ENCODE measurements at places on chromosomes 5 and 9.

DNA sequence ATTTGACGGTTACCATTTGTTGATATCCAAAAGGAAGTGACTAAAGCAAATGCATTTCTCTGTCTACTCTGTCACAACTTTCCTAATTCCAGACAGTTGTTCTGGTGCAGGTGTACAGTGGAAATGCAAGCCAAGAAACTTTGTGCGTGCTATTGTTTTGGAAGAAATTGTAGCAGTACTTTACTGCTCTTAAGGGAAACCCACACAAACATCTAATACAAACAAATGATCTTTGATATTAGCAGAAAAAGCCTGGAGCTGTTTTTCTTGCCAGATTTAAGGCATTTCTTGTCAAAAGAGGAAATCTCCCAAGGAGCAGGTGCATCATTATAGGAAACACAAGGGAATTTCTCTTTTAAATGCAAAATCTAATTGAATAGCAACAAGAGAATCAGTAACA lies 2.0 kb downstream of the SNCAIP start:
- DNase-seq = no peak

- peak; percentile 74 for DNase-seq
Observed at GRCh38 chr5:149442563-149443182, 63.6 kb upstream of the IL17B start.

DNA sequence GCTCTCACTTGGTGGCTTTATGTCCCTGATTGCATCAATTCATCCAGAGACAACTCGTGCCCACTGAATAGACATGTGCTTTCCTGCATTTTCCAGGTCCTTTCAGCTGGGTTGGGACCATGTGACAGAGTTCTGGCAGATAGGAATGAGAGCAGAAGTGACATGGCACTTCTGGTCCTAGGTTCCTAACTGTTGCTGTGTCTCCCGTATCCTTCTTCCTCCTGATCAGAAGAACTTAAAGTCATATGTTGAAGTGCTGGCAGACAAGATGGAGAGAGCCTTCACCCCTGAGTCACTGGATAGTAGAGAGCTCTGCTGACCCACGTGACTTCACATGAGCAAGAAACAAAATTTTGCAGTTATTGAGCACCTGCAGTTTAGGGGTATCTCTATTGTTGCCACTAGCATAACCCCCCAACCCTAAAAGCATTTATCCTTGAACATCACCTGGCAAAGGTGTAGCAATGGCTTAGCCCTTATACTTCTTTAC lies 80.0 kb downstream of the NREP start:
- no peak for DNase-seq

- no peak for DNase-seq
Observed at GRCh38 chr5:178080618-178081410, 32.5 kb upstream of the N4BP3 start.

DNA sequence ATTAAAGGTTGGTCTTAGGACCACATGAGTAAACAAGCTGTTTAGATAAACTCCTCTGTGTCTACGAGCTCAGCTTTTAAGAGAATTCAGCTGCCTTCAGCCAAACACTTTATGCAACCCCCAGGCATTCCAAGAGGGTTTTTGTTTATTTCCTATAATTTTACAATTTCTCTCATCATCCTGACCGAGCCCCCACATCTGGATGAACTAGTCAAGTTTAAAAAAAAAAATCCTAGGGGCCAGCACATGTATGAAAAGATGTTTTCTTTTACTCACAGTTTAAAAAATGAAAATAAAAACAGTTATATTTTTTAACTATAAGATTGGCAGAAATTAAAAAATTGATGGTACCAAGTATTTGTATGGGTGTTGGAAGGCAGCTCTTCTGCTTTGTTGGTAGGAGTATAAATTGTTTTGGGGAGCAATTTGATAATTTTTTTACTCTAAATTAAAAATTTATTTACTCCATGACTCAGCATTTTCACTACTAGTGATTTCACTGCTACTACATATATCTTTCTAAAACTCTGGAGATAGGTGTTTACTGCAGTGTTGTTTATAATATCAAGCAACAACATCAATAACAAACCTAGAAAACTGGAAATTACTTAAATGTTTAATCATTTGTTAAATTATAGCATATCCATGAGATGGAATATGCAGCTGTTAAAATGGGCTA lies 18.1 kb downstream of the YTHDC2 start:
- DNase-seq = no peak

GRCh38 chr9:4038182-4038723 lies 261.6 kb downstream of the GLIS3 start:
- no peak for DNase-seq

- DNase-seq = no peak
Observed at GRCh38 chr5:163165277-163165676, 272.1 kb upstream of the CCNG1 start.

GRCh38 chr5:180605554-180606214 lies 14.4 kb upstream of the SCGB3A1 start:
- DNase-seq = peak; percentile 54

DNA sequence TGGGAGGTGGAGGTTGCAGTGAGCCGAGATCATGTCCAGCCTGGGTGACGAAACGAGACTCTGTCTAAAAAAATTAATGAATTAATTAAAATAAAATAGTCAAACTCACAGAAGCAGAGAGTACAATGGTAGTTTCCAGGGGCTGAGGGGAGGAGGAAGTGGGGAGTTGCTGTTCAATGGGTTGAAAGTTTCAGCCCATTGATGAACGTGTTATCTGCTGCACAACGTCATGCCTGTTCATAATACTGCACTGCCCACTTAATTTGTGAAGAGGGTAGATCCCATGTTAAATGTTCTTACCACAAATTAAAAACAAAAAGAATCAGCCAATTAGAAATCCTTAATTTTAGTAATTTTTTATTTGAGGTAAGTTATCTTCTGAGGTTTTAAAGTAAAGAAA lies 16.4 kb upstream of the RUFY1 start:
- no peak for DNase-seq

GRCh38 chr9:30348904-30349303 lies 2035.5 kb upstream of the ACO1 start:
- no peak for DNase-seq

GRCh38 chr9:27856054-27856453 lies 282.8 kb upstream of the C9orf72 start:
- DNase-seq = no peak

- no peak for DNase-seq
Observed at GRCh38 chr5:537621-538071, 13.4 kb upstream of the SLC9A3 start.

DNA sequence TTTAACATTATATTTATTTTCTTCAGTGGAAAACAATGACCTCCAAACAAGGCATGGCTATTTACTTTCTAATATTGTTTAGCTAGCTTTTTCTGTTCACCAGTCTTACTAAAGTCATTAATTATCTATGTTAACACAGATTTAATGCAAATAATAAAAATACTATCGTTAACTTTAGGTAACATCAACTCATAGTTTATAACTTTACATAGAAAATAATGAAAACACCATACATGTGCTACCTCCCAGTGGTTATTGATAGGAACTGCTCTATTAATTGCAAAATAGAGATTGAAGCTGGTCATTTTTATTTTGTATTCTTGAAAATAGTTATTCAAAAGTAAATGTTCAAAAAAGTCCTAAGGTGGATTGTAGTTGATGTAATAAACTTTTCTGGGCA lies 78.3 kb upstream of the HCN1 start:
- no peak for DNase-seq

DNA sequence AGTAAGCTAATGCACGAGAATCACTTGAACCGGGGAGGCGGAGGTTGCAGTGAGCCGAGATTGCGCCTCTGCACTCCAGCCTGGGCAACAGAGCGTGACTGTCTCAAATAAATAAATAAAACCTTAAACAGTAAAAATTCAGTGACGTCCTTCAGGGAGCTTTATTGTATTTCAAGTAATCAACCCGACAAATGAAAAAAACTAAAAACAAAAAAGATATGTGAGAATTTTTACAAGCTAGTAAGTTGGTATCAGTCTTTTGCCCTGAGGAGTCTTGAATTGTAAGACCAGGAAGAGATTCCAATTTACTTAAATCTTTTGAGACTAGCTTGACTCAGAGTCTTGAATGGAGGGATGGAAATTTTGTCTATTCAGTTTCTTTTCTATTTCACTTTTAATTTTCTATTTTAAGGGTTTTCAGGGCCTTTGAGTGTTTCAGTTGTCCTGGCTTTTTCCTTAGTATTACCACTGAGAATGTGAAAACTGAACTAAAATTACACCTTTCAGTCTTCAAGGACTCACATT lies 126.0 kb upstream of the DHFR start:
- DNase-seq = no peak

GRCh38 chr5:32848681-32849080 lies 137.6 kb downstream of the NPR3 start:
- DNase-seq = no peak

GRCh38 chr9:128385496-128386460 lies 14.6 kb downstream of the URM1 start:
- DNase-seq = no peak

- DNase-seq = no peak
Observed at GRCh38 chr5:77180167-77181081, 30.1 kb upstream of the PDE8B start.

DNA sequence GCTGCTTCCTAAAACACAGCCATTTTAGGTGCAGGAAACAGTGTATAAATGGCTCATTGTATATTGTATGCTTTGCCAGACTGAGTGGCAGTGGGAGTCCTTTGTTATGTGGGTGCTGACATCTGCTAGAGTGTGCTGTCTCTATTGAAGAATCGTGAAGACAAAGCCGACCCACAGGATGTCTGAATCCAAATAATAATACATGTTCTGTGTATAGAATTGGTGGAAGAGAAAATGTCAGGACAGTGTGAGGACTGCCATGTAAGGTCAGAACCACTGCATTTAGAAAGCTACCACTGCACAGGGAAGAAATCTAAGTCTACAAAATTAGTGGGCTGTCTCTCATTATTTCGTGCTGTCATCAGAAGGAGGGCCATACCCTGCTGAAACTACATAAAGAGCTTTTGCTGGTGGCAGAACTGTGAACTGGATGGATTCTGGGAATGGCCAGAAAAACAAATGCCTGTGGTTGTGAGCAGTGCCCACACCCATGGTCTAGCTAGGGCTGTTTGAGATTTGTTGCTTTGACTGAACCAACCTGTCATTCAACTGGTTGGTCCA lies 2.5 kb downstream of the IL7R start:
- peak; percentile 22 for DNase-seq

- no peak for DNase-seq
Observed at GRCh38 chr5:150515446-150515845, 7.5 kb downstream of the NDST1 start.

- DNase-seq = no peak
Observed at GRCh38 chr5:146388386-146388785, 49.7 kb downstream of the POU4F3 start.

DNA sequence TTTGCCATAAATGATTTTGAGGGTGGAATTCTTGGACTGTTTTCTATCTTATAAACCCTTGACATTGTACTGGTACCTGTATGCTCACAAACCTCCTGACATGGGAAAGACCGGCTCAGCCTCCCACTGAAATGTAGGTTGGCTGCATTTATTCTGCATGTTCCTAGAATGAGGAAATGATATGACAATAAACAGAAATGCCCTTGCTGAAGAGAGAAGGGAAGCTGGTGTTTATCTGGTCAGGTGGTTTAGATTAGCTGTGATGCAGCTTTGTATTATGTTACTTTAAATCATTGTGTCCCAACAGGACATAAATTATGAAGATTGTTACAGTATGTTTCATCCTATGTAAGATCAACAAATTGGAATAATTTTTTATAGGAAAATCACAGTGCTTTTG lies 23.1 kb upstream of the CATSPER3 start:
- DNase-seq = no peak

DNA sequence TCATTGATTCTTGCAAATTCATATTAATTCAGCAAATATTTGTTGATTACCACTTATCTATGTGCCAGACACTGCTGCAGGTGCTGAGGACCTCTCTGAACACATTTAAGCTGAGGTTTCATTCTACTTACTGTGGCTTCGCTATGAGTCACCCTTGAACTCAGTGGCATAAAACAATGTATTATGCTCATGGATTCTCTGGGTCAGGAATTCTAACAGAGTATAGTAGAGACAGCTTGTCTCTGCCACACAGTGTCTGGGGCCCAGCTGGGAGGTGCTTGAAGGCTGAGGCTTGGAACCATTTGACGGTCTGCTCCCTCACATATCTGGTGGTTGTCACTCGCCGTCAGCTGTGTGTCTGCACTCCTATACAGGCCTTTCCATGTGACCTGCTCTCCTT lies 124.3 kb upstream of the NR3C1 start:
- DNase-seq = no peak

GRCh38 chr9:79080536-79080935 lies 491.2 kb upstream of the TLE4 start:
- DNase-seq = no peak

GRCh38 chr9:7794196-7794595 lies 5.4 kb downstream of the DMAC1 start:
- DNase-seq = no peak

GRCh38 chr5:103094737-103095136 lies 25.2 kb downstream of the GIN1 start:
- DNase-seq = no peak

- DNase-seq = no peak
Observed at GRCh38 chr9:132311978-132312377, 42.8 kb downstream of the SETX start.

- DNase-seq = no peak
Observed at GRCh38 chr5:1278216-1278615, 16.7 kb downstream of the TERT start.

DNA sequence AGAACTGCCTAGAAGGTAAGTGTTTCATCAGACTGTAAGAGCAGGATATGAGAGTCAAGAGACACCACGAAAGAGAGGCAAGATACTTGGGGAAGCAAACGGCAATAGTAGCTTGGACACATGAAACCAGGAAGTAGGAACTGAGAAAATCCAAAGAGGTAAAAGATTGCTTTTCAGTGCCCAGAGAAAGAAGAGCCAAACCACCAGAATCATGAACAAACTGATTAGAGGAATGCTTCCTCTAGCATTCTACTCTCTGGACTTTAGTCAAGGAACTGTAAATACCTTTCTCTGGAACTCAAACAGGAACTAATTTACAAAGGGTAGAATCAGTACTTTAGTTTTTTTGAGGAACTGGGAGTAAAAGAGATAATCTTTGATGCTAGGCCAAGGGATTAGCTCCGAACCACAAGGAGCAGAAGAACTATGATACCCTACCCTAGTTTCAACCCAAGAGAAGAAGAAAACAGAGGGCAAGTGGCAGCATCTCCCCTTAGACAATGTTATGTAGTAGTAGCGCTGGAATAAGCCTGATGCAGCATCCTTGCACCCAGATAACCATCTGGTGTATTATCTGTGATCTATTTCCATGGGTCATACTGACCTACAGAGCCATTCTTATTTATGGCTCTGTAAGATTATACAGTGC lies 41.3 kb downstream of the EFCAB9 start:
- DNase-seq = no peak

DNA sequence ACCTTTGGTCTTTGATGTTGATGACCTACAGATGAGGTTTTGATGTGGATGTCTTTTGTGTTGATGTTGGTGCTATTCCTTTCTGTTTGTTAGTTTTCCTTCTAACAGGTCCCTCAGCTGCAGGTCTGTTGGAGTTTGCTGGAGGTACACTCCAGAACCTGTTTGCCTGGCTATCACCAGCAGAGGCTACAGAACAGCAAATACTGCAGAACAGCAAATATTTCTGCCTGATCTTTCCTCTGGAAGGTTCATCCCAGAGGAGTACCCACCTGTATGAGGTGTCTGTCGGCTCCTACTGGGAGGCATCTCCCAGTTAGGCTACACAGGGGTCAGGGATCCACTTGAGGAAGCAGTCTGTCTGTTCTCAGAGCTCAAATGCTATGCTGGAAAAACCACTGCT lies 694.5 kb upstream of the CDH6 start:
- no peak for DNase-seq
